ENCODE measurements at places on chromosomes 6 and 20.

DNA sequence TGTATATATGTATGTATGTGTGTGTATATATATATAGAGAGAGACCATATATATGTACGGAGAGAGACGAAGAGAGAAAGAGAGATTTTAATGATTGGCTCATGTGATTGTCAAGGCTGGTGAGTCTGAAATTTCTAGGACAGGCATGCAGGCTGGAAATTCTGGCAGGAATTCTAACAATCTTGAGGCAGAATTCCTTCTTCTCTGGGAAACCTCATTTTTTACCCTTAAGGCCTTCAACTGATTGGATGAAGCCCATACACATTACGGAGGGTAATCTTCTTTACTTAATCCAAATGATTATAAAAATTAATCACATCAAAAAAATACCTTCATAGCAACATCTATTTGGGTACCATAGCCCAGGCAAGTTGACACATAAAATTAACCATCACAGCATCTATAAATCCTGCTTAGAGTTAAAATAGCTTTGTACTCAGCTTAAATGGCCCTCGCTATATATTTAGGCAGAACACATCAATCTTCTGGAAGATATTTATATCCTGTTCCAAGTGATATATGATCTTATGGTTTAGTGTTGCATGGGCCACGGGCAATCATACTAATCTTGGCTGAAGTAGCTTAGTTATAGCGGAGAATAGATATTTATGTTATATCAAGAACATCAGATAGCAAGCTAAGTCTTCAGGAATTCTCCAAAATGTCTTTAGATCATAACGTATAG, 36.6 kb downstream of the ABRACL start:
- DNase-seq: no peak

- no peak for DNase-seq
These were observed 524 bp downstream of the C20orf203 start for GRCh38 chr20:32672982-32673851.

DNA sequence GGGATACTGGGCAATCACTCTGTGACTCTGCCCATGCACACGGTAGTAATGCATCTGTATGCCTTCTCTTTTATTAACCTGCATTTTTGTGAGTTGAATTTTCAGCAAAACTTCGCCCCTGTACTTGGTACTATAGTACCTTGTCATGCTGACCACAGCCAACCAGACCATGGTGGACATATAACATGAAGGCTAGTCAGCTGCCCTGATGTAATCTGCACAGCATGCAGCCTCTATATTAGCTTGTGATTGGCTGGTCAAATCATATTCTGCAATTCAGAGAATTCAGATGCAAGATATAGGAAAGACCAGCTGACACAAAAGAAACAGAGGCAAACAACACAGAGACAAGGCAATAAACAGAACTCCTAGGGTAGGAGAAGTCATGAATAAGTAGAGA, 200.9 kb upstream of the JARID2 start:
- DNase-seq: no peak

- no peak for DNase-seq
These were observed 600 bp upstream of the SYNJ2 start for GRCh38 chr6:157981132-157981394.

GRCh38 chr6:32370505-32370904, 1.2 kb downstream of the TSBP1 start:
- DNase-seq: no peak

GRCh38 chr20:50302341-50303057, 111.9 kb downstream of the CEBPB start:
- DNase-seq: no peak

DNA sequence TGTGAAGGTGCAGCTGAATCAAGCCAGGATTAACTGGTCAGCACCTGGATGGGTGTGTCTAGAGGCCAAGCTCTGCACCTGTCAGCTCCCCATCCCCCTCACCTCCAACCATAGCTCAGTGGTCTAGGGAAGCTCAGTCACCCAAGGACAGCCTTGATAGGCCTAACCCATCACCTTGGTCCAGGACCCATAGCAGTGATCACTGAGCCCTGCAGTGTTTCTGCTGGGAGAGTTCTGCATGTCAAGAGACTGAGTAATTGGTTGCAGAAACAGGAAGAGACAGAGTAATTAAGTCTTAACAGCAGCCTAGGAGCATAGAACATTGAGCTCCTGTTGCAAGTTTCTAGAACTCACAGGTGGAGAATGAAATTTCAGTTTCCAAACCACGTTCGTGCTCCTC, 18.7 kb upstream of the RALGAPB start:
- DNase-seq: peak; percentile 60

- DNase-seq: peak; percentile 71
These were observed 98.7 kb downstream of the TSHZ2 start for GRCh38 chr20:53070706-53071392.

DNA sequence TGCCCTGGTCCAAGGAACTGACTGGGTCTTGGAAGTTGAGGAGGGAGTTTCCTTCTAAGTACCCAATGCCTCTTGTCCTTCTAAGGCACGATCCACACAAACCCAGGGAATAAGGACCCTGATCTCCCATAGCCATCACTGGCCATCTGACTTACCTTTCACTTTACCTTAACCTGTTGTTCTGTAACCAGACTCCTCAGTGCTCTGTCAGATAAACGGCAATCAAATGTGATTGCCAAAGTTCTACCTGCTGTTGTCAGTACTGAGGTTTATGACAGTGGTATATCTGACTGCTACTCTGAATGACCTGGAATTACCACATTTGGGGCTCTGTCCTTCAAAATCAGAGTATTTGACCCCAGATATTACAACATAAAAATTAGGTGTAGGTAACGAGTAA, 49.8 kb downstream of the HMGN3 start:
- DNase-seq: no peak

DNA sequence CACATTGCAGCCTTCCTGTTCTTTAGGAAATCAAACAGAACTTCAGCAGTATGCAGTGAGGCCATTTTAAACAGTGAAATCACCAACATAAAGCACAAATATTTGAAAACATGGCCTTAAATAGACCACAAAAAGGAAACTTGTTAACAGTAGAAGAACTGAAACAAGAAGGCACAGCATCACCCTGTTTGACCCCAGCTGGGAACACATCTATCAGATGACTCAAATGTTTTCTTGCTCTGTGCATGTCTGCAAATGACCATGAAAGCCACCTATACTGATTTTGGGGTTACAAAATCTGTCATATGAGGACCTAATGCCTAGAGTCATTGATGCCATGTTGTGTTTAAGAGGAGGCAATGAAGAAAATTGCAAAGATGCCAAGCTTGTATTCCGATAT, 123.8 kb upstream of the ADGRF1 start:
- no peak for DNase-seq

- DNase-seq: no peak
These were observed 78.3 kb downstream of the SCAND1 start for GRCh38 chr20:35876033-35876320.

DNA sequence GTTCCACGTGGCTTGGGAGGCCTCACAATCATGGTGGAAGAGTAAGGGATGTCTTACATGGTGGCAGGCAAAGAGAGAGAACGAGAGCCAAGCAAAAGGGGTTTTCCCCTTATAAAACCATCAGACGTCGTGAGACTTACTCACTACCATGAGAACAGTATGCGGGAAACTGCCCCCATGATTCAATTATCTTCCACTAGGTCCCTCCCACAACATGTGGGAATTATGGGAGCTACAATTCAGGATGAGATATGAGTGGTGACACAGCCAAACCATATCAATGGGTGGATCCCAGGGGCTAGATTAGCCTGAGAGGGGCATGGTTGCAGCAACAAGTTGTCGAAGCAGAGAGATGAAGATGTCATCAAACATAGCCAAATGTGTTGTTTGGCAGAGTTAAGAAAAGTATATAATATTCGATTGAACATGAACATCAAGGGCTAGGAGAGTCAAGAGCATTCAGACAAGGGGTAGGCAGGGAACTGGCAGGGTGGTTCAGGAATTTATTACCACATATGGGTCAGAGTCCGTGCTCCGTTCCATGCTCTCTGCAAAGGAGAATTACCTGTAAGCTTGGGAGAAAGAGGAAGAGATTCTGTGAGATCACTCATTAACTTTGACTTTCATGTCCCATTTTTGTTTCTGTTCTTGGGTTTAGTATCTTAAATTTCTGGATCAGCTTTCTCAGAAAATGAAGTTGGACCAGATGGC, 98.8 kb downstream of the CCDC170 start:
- no peak for DNase-seq

DNA sequence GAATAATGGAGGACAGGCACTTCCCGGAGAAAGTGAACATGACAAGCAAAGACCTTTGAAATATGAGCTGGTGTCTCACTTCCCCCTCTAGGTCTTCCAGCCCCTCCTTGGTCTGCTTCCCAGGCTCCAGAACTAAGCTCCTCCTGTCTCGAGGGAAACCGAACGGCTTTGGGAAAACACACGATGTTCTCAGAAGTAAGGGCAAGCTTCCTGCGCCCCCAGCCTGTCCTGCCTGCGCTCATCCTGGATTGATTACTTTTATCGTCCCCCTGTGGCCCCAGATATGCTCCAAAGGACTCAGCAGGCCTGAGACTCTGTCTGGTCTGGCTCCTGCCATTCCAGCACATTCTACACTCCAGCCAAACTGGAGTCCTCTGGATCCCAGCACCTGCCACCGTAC, 83.4 kb downstream of the ZNF217 start:
- no peak for DNase-seq

- DNase-seq: no peak
These were observed 417 bp downstream of the NFATC2 start for GRCh38 chr20:51542033-51542570.

DNA sequence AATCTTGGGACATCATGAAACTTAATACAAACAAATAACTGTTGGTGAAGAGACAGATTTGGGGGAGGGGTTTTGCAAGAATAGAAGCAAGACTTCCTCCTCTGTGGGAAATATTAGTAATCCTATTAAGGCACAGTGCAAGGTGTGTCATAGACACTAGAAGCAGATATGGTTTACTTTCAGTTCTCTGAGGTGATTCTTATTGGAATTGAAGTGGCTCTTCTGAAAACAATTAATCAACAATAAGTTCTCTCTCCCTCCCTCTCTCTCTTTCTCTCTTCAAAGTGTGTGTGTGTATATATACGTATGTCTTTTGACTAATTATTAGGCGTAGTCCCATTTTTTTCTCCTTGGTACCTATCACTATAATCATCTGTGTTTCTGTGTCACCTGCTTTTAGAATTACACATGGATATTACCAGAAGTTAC, 99.8 kb downstream of the HIVEP2 start:
- peak; percentile 27 for DNase-seq

- peak; percentile 30 for DNase-seq
These were observed 602 bp upstream of the TSPYL4 start for GRCh38 chr6:116254297-116255056.

GRCh38 chr6:12058172-12058961, 46.3 kb downstream of the HIVEP1 start:
- DNase-seq: no peak

DNA sequence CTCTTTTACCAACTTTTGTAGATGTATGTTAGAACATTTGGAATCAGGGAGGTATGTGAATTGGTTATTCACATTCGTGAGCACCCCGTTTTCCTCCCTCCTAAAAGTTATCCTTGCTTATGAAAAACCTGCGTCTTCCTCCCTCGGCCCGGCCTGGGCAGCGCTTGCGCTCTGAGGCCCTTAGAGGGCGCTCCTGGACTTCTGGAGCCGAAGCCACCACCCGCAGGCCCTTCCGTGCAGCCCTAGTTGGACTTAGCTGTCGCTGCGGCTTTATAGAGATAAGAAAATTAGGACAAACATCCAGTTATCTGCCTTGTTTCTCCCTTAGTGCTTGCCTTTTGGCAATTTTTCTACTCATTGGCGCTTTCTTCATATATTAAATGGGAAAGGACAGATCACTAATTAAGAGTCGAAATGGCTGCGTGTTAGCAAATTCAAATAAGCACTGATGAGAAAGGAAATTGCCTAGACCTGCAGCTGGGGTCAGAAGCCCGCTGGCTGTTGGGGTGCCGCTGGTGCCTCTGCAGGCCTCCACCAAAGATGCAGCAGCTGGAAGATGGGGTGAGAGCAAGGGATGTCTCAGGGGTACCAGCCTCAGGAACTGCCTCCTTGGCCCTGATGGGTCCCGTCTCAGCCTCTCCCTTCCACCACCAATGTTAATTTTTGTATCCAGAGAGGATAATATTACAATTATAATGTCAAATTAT, 5.2 kb downstream of the FNDC1 start:
- peak; percentile 45 for DNase-seq

DNA sequence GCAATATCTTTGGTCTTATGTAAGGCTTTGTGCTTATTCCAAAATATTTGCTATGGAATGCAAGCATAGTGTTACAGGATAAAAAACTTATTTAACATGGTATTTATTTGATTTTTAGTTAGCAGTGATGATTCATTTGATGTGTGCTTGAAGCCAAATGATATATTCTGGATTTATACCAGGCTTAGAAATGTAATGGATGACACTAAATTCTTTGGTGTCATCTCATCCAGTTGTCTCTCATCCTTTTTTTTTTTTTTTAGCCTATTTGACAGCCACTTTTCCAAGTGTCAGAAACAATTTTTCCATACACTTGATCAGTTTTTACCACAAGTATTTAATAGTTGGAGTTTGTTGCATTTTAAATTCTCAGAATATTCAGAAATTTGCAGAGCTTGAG, 515.3 kb downstream of the CDKAL1 start:
- DNase-seq: no peak

DNA sequence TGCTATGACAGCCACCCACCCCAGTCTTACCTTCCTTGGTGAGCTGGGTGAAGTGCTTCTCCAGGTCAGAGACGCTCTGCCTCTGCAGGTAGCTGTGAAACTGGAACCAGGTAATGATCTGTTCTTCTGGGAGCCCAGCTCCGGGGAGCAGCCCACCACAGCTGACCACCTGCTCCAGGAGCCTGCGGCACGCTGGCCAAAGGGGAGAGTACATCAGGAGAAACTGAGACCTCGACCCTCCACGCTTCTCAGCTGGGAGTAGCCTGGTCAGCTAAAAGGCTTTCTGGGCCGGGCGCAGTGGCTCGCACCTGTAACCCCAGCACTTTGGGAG, 82.8 kb downstream of the PTPN1 start:
- DNase-seq: no peak

GRCh38 chr6:48664826-48665225, 553.8 kb upstream of the PTCHD4 start:
- DNase-seq: no peak

GRCh38 chr20:6339176-6339575, 216.3 kb upstream of the FERMT1 start:
- DNase-seq: no peak

- DNase-seq: no peak
These were observed 126.8 kb upstream of the AGPAT4 start for GRCh38 chr6:161400671-161401070.

Data from kidney glomerular epithelial cell (primary cell).